ENCODE measurements at places on chromosomes 13 and 19.

DNA sequence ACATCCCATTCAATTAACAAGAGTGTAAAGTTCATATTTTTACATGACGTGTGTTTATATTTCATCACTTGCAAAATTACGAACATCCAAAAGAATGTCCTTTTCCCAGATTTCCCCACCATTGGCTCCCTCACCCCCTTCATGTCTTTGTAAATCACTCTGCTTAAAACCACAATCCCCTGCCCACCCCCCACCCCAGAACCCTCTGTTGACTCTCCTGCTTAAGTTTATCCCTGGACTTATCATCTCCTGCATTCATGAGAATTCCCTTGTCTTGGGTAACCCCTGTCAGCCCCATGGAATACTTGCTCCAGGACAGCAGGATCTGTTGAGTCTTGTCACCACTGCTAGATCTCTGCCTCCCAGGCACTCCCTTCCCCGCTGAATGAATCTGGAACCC lies 109.9 kb downstream of the COL4A1 start:
- no peak for DNase-seq

DNA sequence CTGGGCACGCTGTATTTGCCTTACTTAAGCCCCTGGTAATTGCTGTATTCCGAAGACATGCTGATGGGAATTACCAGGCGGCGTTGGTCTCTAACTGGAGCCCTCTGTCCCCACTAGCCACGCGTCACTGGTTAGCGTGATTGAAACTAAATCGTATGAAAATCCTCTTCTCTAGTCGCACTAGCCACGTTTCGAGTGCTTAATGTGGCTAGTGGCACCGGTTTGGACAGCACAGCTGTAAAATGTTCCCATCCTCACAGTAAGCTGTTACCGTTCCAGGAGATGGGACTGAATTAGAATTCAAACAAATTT lies 676 bp downstream of the BRCA2 start:
- no peak for DNase-seq

GRCh38 chr13:21014139-21014501 lies 47.3 kb downstream of the LATS2 start:
- DNase-seq: no peak

GRCh38 chr13:109819874-109820273 lies 33.5 kb upstream of the IRS2 start:
- no peak for DNase-seq

DNA sequence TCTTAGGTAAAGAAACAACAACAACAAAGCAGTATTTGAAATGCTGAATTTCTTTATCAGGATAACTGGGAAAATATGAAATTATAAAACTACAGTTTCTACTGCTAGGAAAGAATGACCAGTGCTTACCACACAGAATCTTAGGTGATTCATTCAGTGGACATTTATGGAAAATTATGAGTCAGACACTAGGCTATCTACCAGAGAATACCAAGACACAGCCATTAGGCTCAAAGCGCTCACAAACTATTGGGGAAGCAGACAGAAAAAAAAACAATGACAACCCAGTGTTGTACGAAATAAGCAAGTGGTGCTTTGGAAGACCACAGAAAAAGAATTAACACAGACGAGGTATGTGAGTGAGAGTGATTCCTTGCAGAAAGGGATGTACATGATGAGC lies 1019.5 kb downstream of the PCDH9 start:
- DNase-seq: peak; percentile 12

DNA sequence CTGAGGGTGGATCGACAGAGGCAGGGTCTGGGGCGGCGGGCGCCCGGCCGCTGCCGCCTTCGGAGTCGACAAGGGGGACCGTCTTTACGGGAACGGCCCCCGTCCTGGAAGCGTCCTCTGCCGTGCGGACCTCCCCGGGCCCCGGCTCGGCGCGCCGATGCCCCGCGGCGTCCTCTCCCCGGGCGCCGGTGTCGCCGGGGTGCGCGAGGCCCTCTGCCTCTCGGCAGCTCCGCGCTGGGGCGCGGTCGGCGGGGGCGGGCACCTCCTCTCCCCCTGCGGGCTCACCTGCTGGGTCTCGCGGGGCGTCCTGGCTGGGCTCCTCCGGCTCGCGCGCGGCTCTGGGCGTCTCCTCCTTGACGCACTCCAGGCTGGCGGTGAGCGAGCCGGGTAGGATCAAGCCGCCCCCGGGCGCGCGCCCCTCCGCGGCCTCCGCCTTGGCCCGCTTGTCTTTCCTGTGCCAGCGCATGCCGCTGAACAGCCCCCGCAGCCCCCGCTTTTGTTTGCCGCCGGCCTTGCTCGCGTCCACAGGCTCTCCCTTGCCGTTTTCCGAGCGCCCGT lies 1.5 kb downstream of the AMER2 start:
- DNase-seq: no peak

DNA sequence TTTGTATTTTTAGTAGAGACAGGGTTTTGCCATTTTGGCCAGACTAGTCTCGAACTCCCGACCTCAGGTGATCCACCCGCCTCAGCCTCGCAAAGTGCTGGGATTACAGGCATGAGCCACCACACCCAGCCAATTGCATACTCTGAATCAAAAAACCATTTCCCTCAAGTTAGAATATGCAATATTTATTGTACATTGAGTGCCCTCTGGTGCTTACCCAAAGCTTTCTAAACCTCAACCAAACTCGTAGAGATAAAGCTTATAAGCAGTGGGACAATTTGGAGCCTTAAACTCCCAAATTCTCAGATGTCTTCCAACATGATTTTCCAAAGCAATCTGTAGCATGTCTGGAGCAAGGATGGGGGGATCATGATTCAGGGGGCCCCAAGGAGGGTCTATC lies 22.4 kb downstream of the RFXAP start:
- no peak for DNase-seq

- no peak for DNase-seq
Measured at GRCh38 chr19:2987797-2988196, 10.4 kb downstream of the TLE6 start.

GRCh38 chr13:34361560-34361959 lies 543.6 kb downstream of the RFC3 start:
- peak; percentile 41 for DNase-seq

DNA sequence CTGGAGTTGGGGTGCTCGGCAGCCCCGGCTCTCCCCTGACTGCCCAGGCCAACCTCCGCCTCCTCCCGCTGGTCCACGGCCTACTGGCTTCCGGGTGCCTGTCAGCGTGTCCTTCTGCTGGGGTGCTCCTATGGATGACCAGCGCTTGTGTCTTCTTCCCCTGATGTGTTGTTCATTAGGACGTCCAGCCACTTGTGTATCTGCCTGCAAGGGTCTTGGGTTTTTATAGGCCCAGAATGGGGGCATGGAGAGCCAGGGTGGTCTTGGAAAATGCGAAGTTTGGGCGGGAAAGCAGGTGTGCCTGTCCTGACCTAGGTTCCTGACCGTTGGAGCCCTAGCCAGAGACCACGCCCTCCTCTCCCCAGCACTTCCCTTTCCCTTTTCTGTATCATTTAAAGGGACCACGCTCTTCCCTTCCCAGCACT lies 139.8 kb downstream of the SLITRK5 start:
- DNase-seq: no peak

GRCh38 chr19:41928754-41929535 lies 696 bp upstream of the ERFL start:
- no peak for DNase-seq

DNA sequence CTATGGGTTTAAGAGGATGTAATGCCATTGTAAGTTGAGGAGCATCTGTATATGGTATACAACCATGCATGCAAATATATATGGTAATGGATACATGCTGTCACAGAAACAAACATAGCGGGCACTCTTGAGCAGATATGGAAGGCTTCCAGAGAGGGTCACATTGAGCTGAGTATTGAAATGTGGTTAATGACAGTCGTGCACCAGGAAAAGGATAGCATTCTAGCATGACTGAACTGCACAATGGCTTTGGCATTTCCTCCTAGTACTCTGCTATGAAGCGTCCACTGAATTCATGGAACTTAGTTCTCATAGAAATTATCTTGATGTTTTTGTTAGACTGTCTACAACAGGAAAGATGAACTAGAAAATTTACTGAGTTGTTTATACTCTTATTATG lies 25.2 kb downstream of the DGKH start:
- no peak for DNase-seq

- DNase-seq: no peak
Measured at GRCh38 chr13:31094331-31095015, 67.2 kb downstream of the HSPH1 start.

DNA sequence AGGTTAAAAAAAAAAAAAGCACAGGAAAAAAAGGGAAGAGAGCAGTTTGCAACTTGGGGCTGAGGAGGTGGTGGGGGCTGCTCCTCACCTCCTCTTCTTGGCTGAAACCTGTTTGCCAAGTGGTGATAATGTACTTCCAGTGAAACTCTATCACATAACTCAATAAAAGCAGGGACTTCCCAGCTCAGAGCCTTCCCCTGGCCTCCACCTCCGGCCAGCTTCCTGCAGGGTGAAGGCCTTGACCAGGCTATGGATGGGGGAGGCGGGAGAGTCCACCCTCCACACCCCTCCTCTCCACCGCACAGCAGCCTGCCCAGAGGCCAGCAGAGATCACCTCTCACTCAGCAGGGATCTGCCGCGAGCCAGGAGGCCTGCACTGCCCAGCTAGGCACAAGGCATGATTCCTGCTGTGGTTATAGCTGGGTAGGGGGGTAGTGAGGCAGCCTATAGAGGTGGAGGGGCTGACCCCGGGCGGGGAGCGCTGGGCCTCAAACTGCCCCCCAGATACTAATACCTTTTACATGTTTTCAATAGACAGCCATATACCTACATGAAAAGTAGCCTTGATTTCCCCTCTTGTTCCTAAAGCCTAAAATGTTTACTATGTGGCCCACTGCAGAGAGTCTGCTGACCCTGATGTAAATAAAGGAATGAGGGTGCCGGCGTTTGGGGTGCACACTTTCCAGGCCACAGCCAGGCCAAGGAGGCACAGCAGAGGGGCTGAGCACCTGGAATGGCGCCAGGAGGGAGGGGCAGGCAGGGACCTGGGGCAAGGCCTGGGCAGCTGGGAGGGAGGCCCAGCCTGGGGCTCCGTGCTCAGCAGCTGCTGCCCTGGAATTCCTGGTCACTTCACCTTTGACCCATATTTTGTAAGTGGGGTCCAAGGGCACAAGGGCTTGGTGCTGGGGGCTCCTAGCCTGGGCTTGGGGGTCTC lies 10.3 kb downstream of the ZNF787 start:
- DNase-seq: no peak

DNA sequence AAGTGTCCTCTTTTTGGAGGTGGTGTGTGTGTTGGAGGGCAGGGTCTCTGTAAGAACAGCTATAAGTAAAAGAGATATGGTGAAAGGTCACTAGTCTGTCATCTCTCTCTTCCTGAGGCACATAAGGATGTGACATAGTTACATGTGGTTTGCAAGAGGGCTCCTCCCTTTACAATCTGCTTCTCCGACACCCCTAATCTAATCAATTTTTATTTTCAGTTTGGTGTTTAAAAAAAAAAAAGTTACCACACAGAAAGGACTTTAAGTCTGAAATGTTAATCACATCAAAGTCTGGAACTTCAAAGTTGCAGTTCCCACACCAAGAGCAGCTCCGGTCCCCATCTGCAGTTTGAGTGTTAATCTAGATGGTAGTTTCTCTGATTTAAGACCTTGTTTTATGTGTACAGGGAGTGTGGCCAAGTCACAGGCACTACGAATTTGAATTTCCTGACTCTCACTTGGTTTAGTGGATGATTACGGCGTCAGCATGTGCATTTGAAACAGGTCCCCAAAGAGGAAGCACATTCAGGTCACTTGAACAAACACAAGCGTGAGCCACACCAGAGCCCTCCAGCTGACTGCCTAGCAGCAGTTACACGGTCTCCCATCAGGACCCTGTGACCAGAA lies 53.1 kb downstream of the FOXO1 start:
- no peak for DNase-seq

DNA sequence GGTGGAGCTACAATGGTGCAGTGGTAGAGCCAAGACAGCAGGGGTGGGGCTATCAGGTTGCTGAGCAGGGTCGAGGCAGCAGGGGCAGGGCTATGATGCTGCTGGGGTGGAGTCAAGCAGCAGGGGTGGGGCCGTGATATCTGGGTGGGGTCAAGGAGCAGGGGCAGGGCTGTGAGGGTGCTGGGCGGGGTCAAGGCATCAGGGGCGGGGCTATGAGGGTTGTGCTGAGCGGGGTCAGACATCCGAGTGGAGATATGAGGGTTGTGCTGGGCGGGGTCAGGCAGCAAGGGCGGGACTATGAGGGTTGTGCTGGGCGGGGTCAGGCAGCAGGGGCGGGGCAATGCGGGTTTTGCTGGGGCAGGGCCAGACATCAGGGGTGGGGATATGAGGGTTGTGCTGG lies 14.7 kb downstream of the HCN2 start:
- no peak for DNase-seq

DNA sequence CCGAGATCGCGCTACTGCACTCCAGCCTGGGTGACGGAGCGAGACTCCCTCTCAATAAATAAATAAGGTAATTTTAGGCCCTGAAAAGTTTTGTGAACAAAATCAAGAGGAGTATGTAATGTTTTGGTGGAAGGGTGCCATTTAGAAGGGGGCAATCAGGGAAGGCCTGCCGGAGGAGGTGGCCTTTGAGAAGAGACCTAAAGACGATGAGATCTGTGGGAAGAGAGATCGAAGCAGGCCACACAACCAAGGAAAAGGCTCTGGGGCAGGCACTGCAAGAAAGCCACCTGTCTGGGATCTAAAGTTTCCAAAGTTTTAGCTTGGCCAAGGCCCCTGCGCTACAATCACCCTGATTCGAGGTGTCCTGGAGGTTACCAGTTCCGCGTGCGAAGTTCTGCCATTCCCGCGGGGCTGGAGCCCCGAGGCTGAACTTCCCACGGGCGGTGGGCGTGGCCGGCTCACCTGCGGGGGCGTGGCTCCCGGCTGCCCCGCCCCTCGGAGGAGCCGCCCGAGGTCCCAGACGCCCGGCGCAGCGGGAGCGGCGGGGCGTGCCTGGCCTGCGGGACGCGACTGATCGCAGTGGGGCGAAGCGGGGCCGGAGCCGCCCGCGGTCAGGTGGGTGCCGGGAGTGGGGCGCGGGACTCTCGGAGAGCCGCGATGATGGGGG lies at the start of gene KLC3:
TSS of gene KLC3 (plus strand) at position 519 of the 667 bp plus-strand sequence. CDS start 4,792 bp downstream, outside the sequence.
- no peak for DNase-seq

DNA sequence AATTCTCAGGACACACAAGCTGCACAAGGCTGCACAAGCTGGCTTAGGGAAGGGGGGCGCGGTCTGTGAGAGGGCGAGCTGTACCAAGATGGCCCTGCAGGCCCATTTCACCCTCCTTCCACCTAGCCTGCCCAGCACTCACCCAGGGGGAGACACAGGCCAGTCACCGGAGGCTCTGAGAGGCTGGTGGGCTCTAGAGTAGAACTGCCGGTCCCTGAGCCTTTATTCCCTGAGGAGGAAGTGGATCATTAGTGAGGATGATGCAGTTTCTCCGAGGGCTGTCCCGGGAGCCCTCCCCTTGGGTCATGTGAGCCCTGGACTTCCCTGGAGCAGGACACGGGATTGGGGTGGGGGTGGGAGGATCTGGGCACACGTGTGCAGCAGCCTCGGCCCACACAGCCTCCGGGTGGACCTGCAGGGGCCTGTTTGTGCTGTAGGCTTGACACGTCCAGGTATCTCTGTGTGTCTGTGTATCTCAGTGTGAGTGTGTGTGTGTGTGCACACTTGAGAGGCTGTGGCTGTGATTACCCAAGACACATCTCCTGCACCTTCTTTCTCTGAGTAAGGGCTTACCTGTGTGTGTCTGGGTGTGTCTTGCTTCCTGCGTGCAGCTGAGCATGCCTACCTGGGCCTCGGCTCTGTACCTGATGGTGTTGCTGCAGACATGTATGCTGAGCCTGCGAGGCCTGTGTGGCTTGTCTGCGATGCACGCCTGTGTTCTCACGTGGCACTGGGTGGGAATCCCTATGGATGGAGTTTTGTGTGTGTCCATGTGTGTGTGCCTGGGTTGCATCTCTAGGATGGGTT lies at the start of gene ACP5:
TSS of gene ACP5 (minus strand) at position 195 of the 807 bp plus-strand sequence. CDS start 328 bp downstream, outside the sequence.
- DNase-seq: no peak

GRCh38 chr13:20704459-20705069 lies 1.1 kb downstream of the IL17D start:
- DNase-seq: no peak

- no peak for DNase-seq
Measured at GRCh38 chr13:21330126-21330861, 128.8 kb downstream of the ZDHHC20 start.
